Caudate nucleus (tissue), 63 donors: ENCODE measurements at places on chromosomes 3 and 15.

DNA sequence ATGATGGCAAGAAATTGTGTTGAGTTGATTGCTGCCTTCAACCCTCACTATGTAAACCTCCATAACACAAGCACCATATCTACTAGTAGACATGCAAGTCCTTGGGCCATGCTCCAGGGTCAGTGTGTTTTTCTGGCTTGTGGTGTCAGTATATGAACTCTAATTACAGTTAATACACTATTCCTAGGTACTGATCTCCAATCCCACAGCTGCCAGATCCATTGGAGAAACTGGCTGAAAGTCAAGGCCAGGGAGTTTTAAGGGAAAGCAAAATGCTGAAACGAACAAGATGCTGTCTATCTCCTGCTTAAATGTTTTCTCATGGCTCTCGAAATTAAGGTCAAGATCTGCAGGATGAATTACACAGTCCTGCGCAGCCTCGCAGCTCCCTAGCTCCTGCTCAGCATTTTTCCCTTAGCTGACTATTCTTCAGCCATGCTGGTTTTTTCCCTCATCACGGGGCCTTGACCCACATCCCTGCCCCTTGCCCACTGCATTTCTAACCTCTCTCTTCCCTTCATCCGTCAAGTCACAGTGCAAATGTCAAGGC, 425.0 kb upstream of the ADAMTS9 start:
- no peak for DNase-seq

- no peak for DNase-seq
Observed at GRCh38 chr3:132867956-132868355, 145.7 kb upstream of the NPHP3 start.

DNA sequence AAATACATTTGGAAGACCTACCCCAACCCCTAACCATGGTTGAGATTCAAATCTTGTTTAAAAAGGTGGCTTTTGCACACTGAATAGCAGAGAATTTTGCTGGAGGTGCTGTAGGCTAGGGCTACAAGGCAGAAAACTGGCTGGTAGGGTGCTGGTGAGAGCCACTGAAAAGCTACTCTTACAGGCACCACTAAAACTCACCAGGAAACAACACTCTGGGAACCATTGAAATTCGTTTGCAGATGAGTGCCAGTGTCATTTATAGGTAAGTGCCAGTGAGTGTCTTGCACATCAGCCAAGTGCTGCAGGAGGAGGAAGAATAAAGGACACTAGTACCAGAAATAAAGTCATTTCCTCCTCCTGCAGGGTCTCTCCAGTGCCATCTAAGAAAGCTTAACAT, 610.2 kb downstream of the ZNF385D start:
- no peak for DNase-seq

DNA sequence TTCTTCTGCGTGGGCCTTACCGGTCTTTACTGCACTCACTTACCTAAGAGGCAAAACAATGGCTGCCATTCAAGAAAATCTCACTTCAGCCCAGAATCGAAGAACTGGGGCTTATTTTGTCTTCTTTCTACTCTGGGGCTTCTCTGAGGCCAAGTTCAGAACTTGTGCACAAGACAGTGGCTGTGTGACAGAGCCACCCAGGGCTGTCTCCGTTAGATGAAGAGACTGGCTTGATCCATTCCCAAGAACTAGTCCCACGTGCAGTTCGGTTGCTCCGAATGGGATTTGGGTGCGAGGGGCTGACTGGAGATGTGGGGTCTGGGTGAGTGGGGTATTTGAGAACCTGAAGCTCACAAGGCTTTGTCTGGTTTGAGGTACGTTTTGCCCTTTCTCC, 795 bp upstream of the TCF12 start:
- DNase-seq, result peak; percentile 77

GRCh38 chr3:115927197-115927596, 303.9 kb downstream of the GAP43 start:
- DNase-seq, result no peak

DNA sequence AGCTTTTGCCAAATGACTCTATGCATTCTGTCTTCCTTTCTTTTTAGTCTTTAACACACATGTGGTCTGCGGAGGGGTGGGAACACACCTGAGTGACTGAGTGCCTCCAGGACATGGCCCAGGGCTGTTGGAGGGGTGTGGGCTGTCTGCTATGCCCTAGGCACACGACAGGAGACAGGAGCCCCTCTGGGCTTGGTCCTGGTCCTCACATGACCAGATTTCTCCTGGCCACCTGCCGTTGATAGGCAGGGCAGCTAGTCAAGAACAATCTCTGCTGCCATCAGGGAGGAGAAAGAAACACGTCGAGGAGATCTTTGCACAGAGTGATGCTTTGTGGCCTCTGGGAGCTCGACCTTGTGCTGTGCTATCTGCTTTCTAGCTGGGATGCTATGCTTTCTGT, 176.6 kb downstream of the KLF13 start:
- no peak for DNase-seq

GRCh38 chr3:18630295-18630694, 205.2 kb upstream of the SATB1 start:
- no peak for DNase-seq

GRCh38 chr3:56917361-56918110, 115.8 kb upstream of the ARHGEF3 start:
- DNase-seq, result no peak

DNA sequence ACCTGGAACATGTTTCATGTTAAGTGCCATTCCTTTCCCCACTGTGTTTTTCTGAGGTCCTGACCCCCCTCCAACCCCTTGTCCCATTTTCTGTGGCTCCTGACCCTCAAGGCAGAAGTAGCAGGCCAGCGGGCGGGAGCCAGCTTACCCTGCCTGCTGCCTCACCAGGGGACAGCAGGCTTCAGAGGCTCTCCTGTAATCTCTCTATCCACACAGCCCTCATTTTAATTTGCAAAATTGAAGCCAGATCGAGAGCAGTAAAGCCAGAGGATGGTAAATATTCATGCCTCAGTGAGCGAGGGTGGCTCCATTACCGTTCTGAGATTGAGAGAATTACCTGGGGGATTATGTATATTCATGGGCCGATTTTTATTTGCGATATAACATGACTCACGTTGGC, 147.6 kb downstream of the DNAJB8 start:
- DNase-seq, result no peak

DNA sequence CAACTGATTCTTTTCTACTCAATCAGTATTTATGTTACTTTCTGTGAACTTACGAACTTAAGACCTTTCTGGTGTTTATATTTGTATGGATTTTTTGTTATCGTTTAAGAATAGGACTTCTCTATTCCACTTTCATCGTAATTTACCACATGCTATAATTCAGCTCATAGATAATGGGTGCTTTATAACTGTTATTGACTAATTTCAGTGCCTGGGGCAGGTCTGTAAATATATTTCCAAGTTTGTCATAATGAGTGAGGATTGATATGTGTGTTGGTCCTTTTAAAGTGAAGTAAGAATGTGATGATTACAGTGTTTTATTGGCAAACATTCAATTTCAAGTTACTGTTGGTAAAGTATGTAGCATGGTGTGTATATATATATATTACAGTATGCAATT, 1.8 kb upstream of the NAALADL2 start:
- no peak for DNase-seq

DNA sequence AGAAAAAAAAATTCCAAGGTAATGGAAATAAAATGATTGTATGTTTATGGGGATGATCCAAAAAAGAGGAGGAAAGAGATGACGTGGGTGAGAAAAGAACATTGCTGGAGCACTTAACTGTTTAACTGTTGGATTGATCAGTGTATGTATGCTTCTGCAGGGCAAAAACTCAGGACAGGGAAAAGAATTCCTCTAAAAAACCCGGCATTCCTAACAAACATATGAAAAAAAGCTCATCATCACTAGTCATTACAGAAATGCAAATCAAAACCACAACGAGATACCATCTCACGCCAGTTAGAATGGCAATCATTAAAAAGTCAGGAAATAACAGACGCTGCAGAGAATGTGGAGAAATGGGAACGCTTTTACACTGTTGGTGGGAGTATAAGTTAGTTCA, 1.6 kb upstream of the PHLDB2 start:
- no peak for DNase-seq
